Caki2 (cell line): ENCODE measurements at places on chromosomes 3 and 15. TPM values are rescaled to one million over a fixed set of nuclear protein-coding genes. Genes with fewer than 3 reads are reported as not detected.

The TTLL13 gene
- 0.07 and 4.3 TPM in 2 replicates for total RNA-seq

The KLHL40 gene
- not detected in 2 replicates for total RNA-seq

The MEIS2 gene
- 22.0 and 36.9 TPM in 2 replicates for total RNA-seq

The POPDC2 gene
- not detected in 2 replicates for total RNA-seq

The XIRP1 gene
- total RNA-seq: not detected in 2 replicates

The PLOD2 gene
- 119 and 120 TPM in 2 replicates for total RNA-seq

The SGO1 gene
- total RNA-seq: 9.4 and 10.8 TPM in 2 replicates

The ARHGAP31 gene
- total RNA-seq: 1.5 and 6.6 TPM in 2 replicates

The FBXL22 gene
- total RNA-seq: not detected in 2 replicates

The CHRD gene
- total RNA-seq: 0.84 TPM in 1 of 2 replicates, not detected in the other

The MYEF2 gene
- total RNA-seq: 21.8 and 36.1 TPM in 2 replicates

The RTP3 gene
- total RNA-seq: not detected in 2 replicates

The KCNH8 gene
- total RNA-seq: not detected in 2 replicates
